NB4 (cell line): ENCODE measurements at places on chromosomes 12 and 14.
A peak's percentile ranks its signal among the peaks of the same experiment; 100 is the strongest.

DNA sequence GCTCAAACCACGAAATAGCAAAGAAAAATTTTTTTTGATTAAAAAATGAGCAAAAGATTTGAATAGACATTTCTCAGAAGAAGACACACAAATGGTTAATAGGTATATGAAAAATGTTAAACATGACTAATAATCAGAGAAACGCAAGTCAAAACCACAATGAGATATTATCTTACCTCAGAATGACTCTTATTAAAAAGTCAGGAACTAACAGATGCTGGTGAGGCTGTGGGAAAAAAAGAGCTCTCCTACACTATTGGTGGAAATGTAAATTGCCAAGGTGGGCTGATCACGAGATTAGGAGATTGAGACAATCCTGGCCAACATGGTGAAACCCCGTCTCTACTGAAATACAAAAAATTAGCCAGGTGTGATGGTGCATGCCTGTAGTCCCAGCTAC, 315.5 kb upstream of the FLRT2 start:
- DNase-seq, result no peak

GRCh38 chr12:75842090-75842489, 189.5 kb downstream of the PHLDA1 start:
- DNase-seq, result no peak

- DNase-seq, result no peak
Measured at GRCh38 chr12:88338486-88338885, 196.4 kb downstream of the TMTC3 start.

- no peak for DNase-seq
Measured at GRCh38 chr12:57724936-57725740, 13.4 kb downstream of the AGAP2 start.

- DNase-seq, result peak; percentile 55
Measured at GRCh38 chr12:56723889-56724700, 1.0 kb downstream of the NACA start.

DNA sequence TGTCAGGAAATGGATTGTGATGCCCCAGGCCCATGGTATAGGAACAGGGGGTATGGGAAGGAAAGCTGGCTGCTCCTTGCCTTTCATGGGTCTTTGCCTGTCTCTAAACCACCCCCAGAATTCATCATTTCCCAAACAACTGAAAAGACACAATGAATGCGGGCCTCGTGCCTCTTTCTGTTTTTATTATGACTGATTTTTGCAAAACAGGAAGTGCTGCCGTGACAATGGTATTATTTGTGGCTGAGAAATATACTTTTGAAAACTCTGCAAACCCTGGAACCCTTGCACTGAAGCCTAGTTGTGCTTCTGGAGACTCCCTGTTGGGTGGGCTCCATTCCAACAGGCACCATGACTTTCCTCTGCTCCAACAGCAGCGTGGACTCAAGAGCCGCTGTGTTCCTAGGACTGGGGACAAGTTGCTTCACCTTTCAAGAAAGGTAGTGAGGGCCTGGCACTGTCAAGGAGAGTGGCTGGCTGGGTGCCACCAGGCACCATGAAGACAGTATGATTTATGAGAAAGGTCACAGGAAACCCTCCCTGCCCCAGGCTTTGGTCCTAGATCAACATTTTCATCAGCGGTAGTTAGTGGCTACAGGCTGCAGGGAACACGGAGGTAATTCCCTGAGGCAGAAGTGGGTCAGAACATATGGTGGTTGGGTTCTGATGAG, 4.8 kb upstream of the DGLUCY start:
- peak; percentile 62 for DNase-seq

DNA sequence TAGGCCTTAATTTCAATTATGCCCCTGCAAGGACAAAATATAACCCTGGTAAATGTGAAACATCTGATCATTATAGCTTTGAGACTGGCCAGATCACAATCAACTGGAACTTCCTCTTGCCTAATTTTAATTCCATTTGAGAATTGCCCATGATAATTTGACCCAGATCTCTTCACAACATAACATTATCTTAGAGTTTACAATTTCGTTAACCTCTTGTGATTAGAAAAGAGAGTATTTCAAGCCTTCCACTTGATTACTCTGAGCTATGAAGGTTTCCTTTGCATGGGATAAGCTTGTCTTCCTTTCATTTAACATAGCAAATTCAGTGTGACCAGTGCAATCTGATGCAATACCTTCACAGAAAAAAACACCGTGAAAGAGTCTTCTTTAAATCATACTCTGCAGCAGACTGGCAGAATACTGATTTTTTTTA, 143.6 kb downstream of the DUSP6 start:
- DNase-seq, result peak; percentile 77

GRCh38 chr12:82514880-82515279, 156.6 kb downstream of the METTL25 start:
- no peak for DNase-seq

GRCh38 chr12:10214895-10215267, 2.2 kb downstream of the GABARAPL1 start:
- DNase-seq, result no peak

DNA sequence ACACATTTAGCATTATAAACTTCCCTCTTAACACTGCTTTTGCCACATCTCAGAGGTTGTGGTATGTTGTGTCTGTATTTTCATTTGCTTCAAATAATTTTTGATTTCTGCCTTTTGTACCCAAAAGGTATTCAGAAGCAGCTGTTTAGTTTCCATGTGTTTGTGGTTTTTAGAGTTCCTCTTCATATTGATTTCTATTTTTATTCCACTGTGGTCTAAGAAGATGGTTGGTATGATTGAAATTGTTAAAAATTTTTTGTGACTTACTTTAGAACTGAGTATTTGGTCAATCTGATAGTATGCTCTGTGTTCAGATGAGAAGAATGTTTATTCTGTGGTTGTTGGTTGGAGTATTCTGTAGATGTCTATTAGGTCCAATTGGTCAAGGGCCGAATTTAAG, 76.4 kb downstream of the IFNG-AS1 start:
- no peak for DNase-seq
